NCI-H1694 treated with DMSO at 0.1 percent for 48 hours (cell line): ENCODE measurements at places on chromosomes 12 and 14.

DNA sequence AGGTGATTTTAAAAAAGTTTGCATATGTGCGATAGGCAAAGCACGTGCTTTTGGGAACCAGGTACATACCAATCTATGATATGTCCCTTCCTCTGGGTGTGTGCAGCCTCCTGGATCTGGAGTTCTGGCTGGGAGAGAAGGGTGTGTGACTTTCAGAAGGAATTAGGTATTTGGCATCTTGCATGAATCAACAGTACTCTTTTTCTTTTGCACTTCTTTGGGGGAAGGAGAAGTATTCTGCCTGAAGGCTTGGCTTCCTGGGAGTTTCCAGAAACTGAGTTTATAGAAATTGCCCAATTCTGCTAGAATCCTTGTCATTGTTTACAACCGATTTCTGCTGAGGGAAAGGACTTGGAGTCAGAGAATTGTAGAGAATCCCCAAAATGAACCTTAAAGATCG, 2.9 kb upstream of the CLMN start:
- no peak for DNase-seq

DNA sequence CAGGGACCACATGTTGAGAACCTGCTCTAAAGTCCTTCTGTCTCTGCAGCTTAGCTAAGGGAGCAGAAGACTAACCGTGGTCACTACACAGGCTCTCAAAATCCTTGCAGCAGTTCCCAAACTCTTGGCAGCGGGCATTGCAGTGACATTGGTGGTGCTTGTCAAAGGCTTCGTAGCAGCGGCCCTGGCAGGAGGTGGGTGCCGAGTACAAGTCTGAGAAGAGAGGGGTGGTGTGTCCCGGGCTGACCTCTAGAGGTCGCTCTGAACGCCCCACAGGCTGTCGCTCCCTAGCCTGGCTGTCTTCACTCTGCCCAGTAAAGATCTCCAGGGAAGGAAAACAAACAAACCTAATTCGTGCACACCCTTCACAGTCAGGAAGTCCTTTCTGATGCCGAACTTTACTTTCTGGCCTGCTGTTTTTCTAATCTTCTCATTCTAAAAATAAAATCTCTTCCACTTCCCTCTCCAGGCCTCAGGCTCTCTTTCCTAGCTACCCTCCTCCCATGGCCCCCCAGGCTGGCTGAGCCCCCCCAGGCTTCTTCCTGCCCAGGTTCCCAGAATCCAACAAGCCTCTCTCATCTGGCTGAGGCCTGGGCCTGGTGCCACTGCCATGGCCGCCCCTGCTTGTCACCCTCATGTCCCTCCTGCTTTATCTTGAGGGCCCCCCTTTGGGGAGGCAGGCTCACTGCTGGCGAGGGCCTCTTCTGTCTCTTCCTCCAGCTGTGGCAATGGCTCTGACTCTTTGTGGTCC, 7.7 kb downstream of the ENDOU start:
- peak; percentile 66 for DNase-seq

- no peak for DNase-seq
Observed at GRCh38 chr12:30428098-30428497, 267.6 kb downstream of the IPO8 start.

- DNase-seq = no peak
Observed at GRCh38 chr12:12011880-12012260, 58.9 kb upstream of the BCL2L14 start.

GRCh38 chr12:128323145-128323920, 56.4 kb downstream of the TMEM132C start:
- DNase-seq = no peak

DNA sequence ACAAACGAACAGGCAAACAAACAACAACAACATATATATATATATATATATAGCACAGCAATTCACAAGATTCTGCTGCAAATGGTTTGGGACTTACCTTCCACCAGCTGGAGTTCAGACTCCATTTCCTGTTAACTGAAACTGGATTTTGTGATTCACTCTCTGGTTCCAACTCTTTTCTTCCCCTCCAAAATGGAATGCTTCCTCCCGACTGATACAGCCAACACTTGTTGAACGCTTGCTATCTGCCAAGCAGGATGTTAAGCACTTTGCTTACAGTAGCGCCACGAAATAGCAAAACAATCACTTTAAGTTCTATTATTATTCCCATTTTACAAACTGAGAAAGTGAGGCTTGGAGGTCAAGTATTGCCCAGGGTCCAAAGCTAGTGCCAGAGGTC, 116.0 kb upstream of the TMEM132C start:
- no peak for DNase-seq

DNA sequence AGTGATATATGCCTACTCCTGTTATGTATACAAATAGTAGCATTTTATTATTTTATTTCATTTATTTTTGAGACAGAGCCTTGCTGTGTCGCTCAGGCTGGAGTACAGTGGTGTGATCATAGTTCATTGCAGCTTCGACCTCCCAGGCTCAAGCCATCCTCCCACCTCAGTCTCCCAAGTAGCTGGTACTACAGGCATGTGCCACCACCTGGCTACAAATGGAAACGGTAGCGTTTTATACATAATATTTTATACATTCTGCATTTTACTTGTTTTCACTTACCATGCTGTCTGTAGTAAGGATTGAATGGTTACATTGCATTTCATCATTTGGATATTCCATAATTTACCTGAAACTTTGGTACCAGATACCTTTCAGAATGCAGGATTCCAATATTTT, 14.1 kb downstream of the C1R start:
- no peak for DNase-seq

DNA sequence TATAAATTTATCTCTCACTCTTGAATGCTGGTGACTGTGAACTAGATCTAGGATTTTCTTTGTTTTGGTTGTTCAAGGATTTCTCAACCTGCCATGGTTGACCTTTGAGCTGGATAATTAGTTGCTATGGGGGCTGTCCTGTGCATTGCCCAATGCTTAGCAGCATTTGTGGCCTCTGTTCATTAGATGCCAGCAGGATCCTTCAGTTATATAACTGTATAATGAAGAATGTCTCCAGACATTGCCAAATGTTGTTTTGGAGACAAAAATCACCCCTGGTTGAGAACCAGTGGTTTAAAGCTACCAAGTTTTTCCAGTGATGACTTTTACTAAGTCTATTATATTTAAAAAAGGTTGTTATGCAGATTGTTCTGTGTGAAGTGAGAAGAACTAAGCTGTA, 147.9 kb upstream of the STXBP6 start:
- DNase-seq = no peak
